ENCODE measurements at places on chromosomes 5 and 9.

DNA sequence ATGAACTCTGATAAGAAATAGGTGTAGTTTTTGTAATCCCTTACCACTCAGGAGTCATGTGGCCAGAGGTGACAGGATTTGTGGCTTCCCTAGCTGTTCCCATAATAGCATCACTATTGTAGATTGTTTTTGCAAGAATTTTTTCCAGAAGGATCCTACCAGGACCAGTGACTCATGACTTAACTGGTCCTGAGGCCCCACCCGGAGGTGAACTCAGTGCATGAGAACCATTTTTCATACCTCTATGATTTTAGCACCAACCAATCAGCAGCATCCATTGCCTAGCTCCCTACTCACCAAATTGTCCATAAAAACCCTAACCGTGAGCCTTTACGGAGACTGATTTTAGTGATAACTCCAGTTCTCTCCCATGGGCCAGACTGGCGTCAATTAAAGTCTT lies 484.8 kb downstream of the PSAT1 start:
- no peak for DNase-seq

DNA sequence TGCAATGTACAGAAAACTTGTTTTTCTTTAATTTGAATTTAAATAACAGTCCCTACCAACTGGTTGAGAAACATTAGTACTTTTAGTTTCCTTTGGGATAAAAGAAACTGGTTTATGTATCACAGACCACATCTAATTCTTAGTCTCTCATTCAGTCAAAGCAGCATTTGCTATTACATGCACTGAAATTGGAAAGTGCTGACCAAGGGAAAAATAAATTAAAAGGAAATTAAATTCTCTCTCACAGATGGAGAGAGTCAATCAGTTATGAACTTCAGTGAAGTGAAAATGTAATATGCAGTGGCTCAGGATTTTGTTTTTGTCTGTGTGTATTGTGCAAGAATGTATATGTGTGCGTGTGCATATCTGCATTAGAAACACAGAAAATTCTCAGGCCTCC lies 121.7 kb downstream of the TUSC1 start:
- DNase-seq: no peak

- no peak for DNase-seq
Measured at GRCh38 chr5:69512740-69513260, 20.2 kb downstream of the OCLN start.

- DNase-seq: no peak
Measured at GRCh38 chr9:95778957-95779356, 96.5 kb upstream of the ERCC6L2 start.

DNA sequence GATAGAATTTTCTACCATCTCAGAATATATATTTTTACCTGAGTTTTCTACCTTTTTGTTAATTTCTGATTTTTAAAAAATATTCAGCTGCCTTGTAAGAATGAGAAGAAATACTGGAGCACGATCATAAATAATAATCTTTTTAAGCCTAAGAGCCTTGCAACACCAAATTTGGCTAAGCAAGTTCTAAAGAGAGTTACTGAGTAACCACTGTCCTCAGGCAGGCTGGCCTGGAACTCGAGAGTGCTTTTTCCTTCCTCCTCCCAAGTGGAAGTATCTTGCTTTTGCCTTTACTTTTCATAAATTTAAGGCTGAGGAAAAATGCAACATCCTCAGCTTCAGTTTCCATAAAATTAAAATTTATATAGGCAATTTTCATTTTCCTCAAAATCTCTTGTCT lies 21.0 kb downstream of the GLRX start:
- DNase-seq: no peak

DNA sequence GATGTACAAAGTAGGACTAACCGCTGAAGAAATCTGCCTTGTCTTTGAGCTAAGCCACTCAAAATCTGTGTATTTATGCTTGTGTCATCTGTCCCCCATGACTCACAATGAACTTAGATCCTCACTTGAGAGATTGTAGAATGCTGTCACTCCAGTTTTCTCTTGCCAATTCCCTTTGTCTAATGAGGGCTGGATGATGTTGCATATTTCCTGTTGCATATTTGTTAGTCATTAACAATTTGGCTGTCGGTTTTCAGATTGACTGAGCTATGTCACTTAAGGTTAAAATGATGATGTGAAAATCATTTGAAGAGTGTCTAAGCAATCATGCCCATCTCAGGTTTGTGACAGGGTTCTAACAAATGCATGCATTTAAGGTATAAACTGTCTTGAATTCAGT lies 481.7 kb downstream of the CDH10 start:
- no peak for DNase-seq

- DNase-seq: no peak
Measured at GRCh38 chr9:107938801-107939386, 449.3 kb upstream of the KLF4 start.

GRCh38 chr5:54774281-54775170 lies 210.9 kb downstream of the ESM1 start:
- DNase-seq: no peak

DNA sequence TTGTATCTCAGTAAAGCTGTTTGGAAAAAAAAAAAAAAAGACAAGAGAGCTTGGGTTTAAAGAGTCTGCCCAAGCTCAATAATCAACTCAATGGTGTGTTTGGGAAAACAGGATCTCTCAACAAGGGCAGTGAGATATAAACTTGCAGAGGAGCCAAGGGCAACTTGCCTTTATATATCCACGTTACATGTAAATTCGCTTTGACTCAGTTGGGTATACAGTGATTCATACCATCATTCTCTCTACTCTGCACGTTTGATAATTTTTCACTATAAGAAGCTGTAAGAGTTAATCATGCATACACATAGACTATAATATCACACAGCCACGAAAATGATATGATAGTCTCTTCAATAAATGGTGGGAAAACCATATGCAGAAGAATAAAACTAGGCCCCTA lies 24.9 kb downstream of the ADAM19 start:
- no peak for DNase-seq

DNA sequence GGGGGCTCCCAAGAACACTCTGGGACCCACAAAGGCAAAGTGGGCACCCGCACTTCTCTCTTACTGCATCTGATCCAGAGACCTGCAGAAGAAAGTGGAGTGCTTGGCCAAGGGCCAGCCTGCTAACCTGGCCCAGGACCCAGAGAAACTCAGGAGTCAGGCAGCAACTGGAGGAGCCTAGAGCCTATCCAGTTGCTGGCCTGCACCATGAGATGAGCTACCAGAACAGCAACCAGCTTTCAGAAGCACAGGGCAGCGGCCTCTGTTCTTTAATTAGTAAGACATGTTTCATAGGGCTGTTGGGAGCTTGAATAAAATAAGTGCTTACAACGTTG lies 298.3 kb downstream of the GADD45G start:
- DNase-seq: no peak

- no peak for DNase-seq
Measured at GRCh38 chr9:133162861-133163503, 732 bp downstream of the GBGT1 start.

DNA sequence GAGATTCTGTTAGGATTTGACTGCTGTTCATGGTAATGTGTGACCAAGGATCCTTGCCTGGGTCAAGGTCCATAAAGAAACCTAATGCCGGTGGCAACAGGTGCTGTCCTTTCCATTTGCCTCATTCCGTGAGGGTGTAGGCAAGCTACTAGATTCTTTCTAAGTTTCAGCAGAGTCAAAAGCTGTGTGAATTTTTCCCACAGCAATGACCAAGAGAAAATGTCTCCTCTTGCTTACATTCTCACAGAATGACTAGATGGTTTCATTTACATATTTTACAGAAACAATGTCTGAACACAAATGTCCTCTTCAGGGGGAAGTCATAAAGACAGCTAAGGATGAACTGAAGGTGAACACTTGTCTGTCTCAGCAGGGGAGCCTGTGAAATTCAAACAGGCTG lies 75.3 kb upstream of the SV2C start:
- no peak for DNase-seq

DNA sequence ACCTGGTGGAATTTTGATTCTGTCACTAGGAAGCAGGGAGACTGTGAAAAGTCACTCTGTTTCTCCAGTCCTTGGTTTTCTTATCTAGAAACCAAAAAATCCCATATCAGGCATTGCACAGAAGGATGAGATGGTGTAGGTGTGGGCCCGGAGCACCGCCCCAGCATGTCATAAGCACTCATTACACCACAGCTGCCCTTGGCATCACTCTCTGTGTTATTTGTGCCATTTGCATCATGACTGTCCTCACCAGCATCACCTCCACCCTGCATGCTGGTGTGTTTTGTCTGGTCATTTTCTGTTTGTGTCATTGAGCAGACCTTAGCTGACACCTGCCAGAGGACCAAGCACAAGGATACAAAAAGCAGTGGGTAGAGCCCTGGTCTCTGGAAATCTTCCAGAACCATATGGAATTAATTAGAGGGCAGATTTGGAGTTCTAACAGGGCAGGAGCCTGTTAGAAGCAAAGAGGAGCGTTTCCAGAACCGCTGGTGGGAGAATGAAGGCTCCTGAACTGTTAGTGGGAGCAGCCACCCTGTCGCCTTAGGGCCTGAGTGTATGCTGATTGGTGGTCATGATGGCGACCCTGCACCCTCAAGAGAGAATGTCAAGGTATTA lies 99.3 kb downstream of the AMBP start:
- DNase-seq: no peak

DNA sequence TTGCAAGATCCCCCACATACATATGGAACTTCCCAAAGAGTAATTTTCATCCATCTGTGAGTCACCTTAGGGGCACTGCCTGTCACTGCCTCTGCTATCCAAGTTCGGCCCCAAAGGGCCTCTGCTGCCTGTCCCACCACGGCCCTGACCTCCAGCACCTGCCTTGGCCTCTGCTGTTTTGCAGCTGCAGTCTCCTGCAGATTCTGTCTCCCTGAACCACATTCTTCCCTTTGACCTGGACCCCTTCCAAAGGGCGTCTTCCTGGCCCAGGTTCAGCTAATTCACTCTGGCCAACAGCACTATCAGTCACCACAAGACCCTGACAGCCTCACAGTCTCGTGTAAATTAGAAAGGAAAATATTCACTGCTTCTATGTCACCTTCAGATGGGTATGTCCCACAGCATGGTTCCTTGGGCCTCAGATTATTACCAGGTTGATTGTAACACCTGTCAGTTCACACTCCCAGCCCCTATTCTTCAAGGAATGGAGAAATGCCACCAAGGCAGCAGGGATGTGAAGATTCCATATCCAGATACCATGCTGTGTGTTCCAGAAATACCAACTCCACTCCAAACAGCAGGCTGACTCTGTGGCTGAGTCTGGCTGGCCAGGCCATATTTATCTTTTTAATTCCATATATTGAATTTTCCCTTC lies 479.3 kb downstream of the ARHGEF28 start:
- DNase-seq: no peak

DNA sequence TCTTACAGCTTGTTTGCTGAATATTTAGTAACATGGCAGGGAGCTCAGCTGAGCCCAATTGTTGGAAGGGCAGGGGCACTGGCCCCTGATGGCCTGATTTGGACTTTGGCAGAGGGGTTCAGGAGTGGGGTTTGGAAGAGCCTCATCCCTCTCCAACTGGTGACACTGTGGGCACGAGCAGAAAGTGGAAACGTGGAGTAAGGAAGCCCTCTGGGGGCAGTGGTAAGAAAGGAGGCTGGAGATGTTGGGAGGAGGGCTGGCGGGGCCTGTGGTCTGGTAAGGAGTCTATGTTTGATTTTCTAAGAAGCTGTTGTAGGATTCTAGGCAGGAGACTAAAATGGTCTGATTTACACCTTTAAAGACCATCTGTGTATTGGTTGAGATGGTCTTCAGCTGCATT lies 208.9 kb downstream of the HSPA4 start:
- no peak for DNase-seq

All from SK-MEL-5 (cell line).